Fibroblast of skin of left quadriceps (primary cell): ENCODE measurements at places on chromosomes 2 and 18.

- no peak for DNase-seq
These were observed 99.8 kb downstream of the FAM210A start for GRCh38 chr18:13626544-13626908.

DNA sequence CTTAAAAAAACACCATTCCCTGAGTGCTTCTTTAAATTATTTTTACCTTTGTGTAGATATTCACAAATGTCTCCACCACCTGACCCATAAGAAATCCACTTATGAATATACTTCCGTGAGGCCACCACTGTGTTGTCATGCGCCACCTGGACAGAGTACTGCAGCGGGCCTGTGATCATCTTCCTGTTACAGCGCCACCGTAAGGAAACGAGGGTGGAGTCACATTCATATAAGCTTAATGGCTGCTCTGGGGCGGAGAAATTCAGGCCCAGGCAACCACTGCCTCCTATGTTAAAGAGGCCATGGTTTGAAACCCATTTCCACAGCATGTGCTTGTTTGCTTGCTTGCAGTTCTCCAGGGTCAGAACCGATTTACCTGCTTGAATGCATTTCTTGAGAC is 17.7 kb downstream of the PLA2R1 start:
- DNase-seq, result no peak

DNA sequence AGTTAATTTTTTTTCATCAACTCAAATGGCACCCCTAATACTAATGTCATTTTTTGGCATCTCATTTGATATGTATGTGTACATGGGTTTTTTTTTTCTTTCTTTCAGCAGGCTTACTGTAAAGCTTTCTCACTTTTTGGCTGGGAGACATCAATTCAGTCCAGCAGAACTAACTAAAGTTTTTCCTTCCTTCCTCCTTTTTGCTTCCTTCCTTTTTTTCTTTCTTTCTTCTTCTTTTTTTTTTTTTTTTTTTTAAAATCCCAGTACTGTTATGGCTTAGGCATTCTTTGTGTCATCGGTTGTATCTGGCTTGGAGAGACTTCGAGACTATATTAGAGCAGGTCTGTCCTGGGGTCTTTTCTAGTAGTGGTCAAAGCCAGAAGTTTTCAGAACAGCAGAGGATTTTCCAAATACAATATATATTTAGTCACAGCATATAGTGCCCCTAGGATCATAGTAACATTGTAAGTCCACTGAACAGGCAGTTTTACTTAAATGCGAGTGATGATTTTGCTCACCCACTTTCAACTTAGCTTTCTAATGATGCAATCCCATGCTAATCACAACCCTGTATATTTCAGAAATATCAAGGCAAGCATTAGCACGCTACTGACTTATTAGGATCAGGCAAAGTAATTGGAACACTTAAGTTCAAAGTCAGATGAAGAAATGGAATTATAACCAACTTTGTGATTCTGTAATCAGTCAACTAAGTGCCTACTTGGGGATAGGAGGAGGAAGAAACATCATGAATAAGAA is 4.0 kb downstream of the KLHL29 start:
- DNase-seq, result no peak

GRCh38 chr2:26189751-26190150 is 16.9 kb downstream of the GAREM2 start:
- no peak for DNase-seq
